Hematopoietic multipotent progenitor cell treated with erythropoietin and hydrocortisone succinate and interleukin-3 and kit ligand, for 4 days (in vitro differentiated cells): ENCODE measurements at places on chromosomes 2 and 18.
A peak's percentile ranks its signal among the peaks of the same experiment; 100 is the strongest.

DNA sequence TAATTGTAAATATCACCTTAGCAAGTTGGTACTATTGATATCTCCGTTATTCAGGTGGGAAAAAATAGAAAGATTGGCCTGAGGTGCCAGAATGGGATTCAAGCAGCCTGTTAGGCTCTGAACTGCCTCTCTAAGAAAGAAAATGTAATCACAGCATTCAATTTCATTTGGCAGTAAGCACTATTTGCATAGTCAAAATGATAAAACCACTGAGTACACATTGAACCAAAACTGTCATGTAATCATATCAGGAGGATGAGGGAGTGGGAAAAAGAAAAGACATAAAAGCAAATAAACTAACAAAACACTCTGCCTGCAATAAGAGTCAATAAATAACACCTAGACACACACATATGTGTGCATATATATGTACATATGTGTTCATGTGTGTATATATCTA, 103.9 kb upstream of the TACR1 start:
- DNase-seq = no peak

GRCh38 chr2:10431797-10432196, 16.3 kb downstream of the ODC1 start:
- DNase-seq = peak; percentile 36

DNA sequence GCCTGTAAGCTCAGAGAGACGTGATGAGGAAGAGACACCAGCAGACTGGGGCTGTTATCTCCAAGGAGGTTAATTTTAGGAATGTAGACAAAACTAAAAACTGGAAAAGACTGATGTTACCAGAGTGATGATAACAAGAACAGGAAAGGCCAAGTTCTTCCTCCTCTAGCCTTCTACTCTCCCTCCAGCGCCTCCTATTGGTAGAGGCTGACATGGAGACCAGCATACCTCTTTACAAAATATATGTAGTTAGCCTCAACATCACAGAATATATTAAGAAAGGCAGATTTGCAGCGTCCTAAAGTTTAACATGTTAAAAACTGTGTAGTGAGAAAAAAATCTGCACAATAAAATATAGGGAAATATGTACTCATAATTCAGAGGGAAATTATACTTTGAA, 66.0 kb downstream of the TCF4 start:
- peak; percentile 60 for DNase-seq

- DNase-seq = no peak
Measured at GRCh38 chr2:130319536-130319935, 23.2 kb upstream of the IMP4 start.

GRCh38 chr2:144330951-144331673, 188.8 kb downstream of the ZEB2 start:
- peak; percentile 56 for DNase-seq
